RCC 7860 (cell line): ENCODE measurements at places on chromosomes 13 and 19.

- DNase-seq, result no peak
Measured at GRCh38 chr13:40390401-40390916, 276.0 kb downstream of the FOXO1 start.

- DNase-seq, result no peak
Measured at GRCh38 chr19:10719466-10719961, 1.6 kb downstream of the DNM2 start.

DNA sequence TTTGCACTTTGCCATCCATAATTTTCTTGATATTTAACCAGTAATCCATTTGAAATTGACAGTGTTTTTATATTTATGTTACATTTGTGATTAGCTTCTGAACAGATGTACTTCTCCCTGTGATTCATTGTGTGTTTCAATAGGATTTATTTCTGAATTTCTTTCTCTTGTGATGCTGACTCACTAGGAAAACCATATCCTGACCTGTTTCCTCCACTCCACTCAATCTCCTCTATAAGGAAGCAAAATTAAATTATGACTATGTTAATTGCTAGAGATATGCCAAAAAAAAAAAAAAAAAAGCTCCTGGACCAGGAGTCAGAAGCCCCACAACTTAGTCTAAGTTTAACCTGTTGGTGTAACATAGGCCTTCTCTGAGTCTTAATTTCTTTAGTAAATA, 614.6 kb upstream of the SPRY2 start:
- DNase-seq, result no peak

- DNase-seq, result no peak
Measured at GRCh38 chr19:38197937-38198704, 25.9 kb downstream of the DPF1 start.

DNA sequence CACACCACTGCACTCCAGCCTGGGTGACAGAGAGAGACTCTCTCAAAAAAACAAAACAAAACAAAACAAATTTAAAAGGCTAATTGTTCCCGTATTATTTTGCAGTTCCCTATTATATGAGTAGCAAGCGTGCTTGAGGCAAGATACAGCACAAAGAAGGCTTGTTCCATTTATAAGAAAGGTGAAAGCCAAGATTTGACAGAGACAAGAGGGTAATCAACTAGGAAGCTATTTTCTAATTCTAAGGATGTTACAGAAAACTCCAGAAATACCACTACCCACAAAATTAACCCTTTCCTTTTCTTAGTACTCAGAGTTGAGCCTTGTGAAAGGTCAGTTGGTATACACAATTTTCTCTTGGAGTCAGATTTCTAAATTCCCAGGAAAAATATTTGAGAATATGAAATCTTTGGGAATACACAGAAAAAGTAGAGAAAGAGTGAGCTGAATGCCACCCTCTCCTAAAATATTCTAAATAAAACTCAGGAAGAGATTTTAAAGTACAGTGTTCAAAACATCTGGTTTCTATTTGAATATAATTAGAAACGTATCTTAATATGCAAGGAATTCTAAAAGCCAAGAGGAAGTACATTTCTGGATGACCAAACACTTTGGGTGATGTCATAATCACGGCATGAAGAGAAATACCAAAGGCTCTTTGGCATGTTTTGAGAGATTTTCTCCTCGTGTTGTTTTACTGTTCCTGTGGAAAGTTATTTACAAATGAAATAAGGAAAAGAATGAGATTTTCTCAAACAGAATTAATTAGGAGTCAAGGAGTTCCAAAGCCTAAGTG, 63.0 kb upstream of the FLT1 start:
- peak; percentile 20 for DNase-seq

- DNase-seq, result no peak
Measured at GRCh38 chr19:19719798-19720197, 13.1 kb downstream of the ZNF14 start.

GRCh38 chr19:3189702-3190469, 4.2 kb downstream of the NCLN start:
- DNase-seq, result no peak

DNA sequence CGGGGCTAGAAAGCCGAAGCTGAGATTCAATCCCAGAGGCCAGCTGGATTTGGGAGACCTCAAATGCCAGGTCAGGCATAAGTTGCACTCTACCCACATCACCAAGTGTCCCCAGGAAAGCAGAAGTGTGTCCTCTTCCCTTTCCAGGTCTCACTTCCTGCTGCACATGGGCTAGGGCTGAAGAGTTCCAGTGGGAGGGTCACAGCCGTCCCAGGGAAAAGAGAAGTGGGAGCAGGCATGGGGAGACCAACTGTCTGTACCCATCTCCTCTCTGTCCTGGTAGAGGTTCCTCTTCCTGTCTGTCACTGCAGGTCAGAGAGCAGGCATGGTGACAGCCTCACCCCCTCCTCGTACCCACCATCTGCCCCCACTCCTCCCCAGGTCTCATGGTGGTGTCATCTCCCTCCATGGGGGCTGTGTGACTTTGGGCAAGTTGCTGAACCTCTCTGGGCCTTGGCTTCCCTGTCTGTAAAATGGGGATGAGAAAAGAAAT, 14.8 kb downstream of the AXL start:
- no peak for DNase-seq

- peak; percentile 89 for DNase-seq
Measured at GRCh38 chr19:45424191-45425058, 708 bp upstream of the ERCC1 start.

DNA sequence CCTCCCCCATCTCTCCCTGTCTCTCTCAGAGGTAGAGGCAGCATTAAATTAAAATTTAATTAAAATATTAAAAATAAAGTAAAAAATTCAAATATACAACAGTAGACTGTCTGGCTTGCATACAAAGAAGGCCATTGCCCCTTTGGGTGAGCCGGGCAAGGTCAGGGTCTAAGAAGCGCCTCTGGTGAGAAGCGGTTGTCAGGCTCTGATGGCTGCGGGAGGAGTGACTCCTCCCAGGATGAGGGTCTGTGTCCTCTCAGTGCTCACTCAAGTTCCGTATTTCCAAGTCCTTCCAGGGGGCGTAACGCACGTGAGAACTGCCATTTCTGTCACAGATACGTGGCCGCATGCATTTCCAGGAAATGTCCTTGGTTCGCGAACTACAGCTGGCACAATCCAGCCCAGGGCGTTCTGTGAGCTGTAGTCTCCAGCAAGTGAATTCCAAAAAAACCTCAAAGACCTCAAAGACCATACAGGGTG, 737 bp upstream of the ZNF181 start:
- DNase-seq, result no peak

GRCh38 chr19:21028969-21029268, 8.5 kb downstream of the ZNF430 start:
- no peak for DNase-seq

DNA sequence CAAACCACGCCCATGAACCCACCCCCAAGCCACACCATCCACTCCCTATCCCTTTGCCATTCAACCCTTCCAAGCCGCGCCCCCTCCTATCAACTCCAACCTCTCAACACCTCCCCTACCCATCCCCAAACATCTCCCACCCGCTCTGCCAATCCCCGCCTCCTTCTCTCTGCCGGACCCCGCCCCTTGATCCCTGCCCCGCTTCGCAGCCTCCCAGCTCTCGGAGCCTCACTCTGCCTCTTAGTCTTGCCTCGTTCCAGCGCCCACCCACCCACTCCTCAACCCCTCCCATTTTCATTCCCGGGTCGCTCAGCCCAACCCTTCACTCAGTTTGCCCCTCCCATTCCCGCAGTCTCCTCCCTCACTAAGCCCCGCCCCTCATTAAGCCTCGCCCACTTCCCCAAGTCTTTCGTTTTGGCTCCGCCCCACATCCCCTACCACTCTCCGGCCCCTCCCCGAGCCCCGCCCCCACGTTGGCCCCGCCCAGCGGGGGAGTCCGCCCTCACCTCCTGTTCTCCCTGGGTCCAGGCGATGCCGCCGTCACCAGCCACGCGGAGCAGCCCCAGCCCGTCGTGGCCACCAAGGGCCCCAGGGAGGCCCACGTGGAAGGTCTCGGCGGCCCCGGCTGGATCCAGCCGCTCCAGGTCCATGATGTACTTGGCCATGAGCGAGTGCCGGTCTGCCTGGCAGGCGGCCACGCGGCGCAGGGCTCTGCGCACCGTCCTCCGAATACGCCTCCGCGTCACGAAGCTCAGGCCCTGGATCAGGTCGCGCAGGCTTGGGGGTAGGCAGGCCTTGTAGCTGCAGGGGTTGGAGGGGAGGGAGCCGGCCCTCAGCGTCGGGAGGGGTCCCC, 5.7 kb downstream of the JAK3 start:
- no peak for DNase-seq

DNA sequence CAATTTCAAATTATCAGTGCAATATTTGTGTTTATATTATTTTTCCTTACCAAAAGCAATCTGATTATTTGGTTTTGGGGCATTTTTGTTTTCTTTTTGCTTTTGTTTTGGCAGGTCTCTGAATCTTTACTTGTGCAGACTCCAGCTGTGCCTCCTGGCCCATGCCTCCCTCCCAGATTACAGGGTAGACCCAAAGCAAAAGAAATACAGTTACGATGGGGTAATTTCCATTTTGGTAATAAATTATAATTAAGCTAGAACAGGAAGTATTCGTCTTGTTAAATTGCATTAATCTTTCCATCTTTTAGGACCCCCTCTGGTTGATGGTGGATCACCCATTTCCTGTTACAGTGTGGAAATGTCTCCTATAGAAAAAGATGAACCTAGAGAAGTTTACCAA, 29.2 kb upstream of the MLNR start:
- DNase-seq, result no peak

GRCh38 chr13:113848431-113849260, 15.2 kb downstream of the GAS6 start:
- no peak for DNase-seq

DNA sequence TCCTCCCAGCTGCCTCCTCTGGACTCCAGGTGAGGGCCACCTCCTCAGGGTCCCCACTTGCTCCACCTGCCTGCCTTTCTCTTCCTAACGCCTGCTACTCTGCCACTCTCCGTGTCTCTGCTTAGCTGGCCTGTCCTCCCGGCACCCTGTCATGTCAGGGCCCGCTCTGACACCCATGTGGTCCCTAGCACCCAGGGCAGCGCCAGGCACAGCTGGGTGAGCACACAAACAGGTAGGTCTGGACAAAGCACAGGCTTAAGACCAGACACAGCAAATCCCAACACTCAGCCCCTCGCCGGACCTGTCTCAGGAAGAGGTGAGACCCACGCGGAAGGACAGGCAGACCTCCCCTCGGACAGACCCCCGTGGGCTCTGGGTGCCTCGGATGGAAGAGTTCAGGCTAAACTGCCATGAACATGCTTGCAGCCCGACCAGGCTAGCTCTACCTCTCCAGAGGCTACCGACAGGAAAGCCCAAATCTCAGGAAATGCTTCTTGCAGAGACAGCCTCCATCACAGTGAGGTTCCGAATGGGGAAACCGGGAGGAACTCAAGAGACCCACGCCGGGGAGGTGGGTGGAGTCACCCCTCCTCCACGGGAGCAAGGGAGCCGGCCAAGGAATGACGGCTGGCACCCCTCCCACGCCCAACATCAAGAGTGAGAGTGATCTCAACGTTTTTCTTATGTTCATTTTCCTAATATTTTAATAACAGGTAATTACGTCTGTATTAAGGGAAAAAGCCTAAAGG, 12.5 kb downstream of the ZNF787 start:
- no peak for DNase-seq

DNA sequence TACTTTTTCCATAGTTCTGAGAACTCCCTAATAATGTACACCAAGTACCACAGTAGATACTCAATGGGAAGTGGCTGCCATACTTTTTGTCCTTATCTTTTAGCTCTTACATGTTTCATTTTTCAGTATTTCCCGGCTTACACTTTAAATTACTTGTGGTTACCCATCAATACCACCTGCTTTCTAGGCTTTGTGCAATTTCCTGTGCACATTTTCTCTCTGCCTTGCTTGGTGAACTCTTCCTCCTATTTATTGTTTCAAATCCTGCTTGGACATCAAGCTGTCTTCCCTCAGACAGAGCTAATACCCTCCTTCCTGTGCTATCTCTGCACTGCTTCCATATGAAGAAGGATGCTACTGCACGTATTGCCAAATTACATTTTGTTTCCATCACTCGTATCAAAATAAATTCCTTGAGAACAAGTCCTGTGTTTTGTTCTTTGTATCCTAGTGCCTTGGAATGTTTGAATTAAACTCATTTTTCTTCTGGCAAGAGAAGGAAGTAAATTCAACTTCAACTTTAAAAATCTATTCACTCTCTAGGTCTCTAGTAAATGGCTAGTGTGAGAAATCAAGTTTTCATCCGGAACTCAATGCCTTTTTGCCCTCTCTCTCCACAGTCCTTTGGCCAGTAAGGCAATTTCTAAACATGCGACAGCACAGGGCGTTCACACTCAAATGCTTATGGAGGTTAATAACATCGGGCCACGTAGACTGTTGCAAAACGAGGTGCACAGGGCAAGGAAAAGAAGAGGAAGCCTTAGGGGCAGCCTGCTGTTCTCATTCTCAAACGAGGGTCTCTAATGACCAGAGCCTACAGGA, 5.6 kb downstream of the ZAR1L start:
- DNase-seq, result no peak

DNA sequence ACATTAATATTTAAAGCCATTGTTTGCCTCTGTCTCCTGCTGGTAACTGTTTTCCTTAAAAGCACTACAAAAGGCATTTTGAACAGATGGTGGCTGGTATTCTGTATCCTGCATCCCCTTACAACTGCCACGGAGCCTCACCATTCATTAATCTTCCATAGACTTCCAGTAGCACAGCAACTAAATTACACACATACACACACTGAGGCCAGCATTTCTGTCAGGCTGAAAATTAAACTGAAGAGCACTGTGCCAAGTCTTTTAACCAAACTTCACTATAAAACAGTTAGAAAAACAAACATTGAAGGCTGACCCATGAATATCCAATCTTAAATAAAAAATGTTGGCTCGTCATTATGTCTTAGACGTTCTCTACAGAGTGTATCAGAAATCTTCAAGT, 697.8 kb downstream of the DACH1 start:
- no peak for DNase-seq

DNA sequence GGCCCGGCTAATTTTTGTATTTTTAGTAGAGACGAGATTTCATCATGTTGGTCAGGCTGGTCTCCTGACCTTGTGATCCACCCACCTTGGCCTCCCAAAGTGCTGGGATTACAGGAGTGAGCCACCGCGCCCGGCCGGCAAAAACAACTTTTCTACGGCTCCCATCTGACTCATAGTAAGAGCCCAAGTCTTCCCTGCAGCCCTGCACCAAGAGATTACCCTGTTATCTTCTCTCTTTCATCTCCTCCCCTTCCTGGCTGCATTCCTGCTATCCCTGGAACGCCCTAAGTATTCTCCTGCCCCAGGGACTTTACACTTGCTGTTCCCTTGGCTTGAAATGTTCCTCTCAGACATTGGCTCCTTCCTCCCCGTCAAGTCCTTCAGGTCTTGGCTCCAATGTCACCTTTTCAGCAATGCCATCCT, 6.6 kb downstream of the AP2S1 start:
- no peak for DNase-seq

- no peak for DNase-seq
Measured at GRCh38 chr19:8224394-8225145, 15.4 kb downstream of the CERS4 start.

DNA sequence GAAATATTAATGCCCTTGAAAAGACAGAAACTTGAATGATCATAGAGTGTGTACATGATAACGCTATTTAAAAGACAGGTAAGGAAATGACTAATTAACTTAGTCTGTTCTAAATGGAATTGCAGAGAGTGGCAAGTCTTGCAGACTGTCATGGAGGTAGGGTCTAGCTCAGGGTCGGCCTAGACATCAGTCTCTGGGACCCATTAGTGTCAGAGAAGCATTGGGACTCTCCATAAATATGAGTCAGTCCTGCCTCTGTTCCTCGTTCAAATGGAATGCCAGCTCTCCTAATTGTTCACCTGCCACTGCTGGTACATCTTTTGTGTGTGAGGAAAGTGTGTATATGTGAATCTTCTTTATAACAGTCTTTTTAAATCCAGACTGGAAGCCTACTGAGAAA, 28.0 kb downstream of the PCDH20 start:
- DNase-seq, result no peak

- DNase-seq, result peak; percentile 13
Measured at GRCh38 chr19:42253245-42254088, 1.5 kb downstream of the ERF start.
